ENCODE measurements at places on chromosomes 3 and 15. TPM values are rescaled to one million over a fixed set of nuclear protein-coding genes. Genes with fewer than 3 reads are reported as not detected.
A peak's percentile ranks its signal among the peaks of the same experiment; 100 is the strongest.

- H3K27me3 ChIP-seq = no peaks in the 10 kb centered on the region
- no peak for DNase-seq
- no peak overlapping the region for H3K27ac ChIP-seq
Observed at GRCh38 chr3:2525968-2526367, 427.3 kb downstream of the CNTN4 start.

- DNase-seq = no peak
- H3K4me1 ChIP-seq = no peaks in the 10 kb centered on the region
Observed at GRCh38 chr15:47339800-47340570, 377.3 kb upstream of the SEMA6D start.

- no peaks in the 10 kb centered on the region for H3K27me3 ChIP-seq
- DNase-seq = peak; percentile 56
- H3K4me3 ChIP-seq = no peak overlapping the region
- no peak overlapping the region for H3K27ac ChIP-seq
- no peaks in the 10 kb centered on the region for H3K36me3 ChIP-seq
- no peaks in the 10 kb centered on the region for H3K4me1 ChIP-seq
Observed at GRCh38 chr15:40487816-40488682, 17.3 kb downstream of the CHST14 start.

GRCh38 chr3:118244761-118245160, 789.9 kb downstream of the IGSF11 start:
- H3K4me3 ChIP-seq = no peak overlapping the region
- no peaks in the 10 kb centered on the region for H3K4me1 ChIP-seq
- DNase-seq = no peak
- no peaks in the 10 kb centered on the region for H3K27me3 ChIP-seq
- H3K27ac ChIP-seq = no peak overlapping the region

GRCh38 chr3:193297421-193297820, 56.4 kb downstream of the PLAAT1 start:
- no peak overlapping the region for H3K27ac ChIP-seq
- H3K4me1 ChIP-seq = no peaks in the 10 kb centered on the region
- peaks cover 2% of the 10 kb centered on the region for H3K27me3 ChIP-seq
- H3K4me3 ChIP-seq = no peak overlapping the region
- no peaks in the 10 kb centered on the region for H3K36me3 ChIP-seq

- H3K27ac ChIP-seq = no peak overlapping the region
- H3K4me3 ChIP-seq = no peak overlapping the region
- DNase-seq = no peak
- peaks cover 6% of the 10 kb centered on the region for H3K4me1 ChIP-seq
- no peaks in the 10 kb centered on the region for H3K36me3 ChIP-seq
- H3K27me3 ChIP-seq = no peaks in the 10 kb centered on the region
Observed at GRCh38 chr3:177060492-177060891, 136.8 kb downstream of the TBL1XR1 start.

DNA sequence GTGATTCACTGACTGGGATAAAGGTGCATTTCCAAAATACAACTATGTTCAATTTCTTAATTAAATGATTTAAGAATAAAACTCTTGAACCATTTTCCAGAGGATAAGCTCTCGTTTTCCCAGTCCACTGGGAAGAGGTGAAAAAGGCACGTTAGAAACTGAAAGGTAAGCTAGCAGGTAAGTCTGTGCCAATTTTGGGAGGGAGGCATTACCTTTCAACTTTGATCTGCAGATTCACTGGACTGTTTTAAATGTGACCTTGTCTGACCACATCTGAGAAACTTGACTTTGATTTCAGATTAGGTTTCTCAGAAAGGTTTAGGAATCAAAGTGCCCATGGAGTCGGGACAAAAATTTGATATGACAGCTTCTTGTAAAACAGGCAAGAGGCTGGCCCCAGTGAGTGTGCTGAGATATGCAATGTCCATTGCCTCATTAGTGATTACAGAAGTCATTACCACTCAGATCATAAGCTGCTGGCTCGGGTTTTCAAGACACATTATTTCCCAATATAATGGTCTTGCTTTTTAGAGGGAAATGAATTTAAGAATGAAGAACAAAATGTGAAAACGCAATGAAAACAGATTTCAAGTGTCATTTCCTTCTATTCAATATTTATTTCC, 118.8 kb downstream of the ADAMTS9 start:
- no peak for DNase-seq
- no peaks in the 10 kb centered on the region for H3K36me3 ChIP-seq
- no peak overlapping the region for H3K4me3 ChIP-seq
- H3K27ac ChIP-seq = no peak overlapping the region
- H3K4me1 ChIP-seq = no peaks in the 10 kb centered on the region

DNA sequence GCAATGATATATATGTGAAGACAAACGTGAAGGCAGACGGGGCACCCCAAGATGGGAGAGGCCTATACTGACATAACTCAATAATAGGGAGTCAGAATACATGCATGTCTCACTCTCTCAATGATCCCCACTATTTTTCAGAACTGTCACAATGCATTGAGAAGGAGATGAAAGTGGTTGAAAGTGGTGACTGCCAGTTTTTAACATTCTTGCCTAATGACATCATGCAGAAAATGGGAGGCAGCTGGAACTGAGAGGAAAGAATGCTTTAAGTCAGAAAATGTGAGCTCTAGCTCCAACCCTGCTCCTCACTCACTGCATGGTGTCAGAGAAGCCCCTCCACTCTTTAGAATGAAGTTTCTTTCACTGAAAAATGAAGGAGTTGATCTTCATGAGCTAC, 55.3 kb upstream of the P2RY1 start:
- no peak overlapping the region for H3K27ac ChIP-seq
- no peaks in the 10 kb centered on the region for H3K36me3 ChIP-seq
- DNase-seq = no peak
- no peak overlapping the region for H3K4me3 ChIP-seq
- no peaks in the 10 kb centered on the region for H3K4me1 ChIP-seq

DNA sequence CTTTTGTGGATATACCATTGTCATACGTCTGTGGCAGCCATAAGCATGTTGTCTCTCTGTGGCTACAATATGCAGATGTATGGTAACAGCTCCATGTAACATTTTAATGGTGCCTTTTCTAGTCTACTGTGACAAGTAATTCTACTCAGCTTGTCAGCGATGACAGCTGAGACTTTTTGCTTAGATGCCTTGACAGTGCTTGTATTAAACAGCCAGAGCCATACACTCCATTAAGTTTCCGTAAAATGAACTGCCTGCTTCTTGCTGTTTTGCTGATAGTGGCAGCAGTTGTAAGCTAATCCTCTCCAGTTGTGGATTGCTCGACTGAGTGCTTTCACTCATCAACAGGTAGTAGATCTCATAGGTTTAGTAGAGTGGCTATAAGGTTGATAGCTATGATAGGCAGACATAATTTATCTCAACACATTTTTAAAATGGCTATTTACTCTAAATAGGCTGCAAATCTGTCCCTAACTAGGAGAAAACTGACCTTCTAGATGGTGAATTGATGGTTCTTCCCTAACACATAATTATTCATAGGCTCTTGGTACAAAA, 260.2 kb upstream of the NAALADL2 start:
- no peaks in the 10 kb centered on the region for H3K36me3 ChIP-seq
- no peak for DNase-seq
- H3K4me1 ChIP-seq = no peaks in the 10 kb centered on the region
- H3K27me3 ChIP-seq = no peaks in the 10 kb centered on the region
- no peak overlapping the region for H3K27ac ChIP-seq
- no peak overlapping the region for H3K4me3 ChIP-seq

DNA sequence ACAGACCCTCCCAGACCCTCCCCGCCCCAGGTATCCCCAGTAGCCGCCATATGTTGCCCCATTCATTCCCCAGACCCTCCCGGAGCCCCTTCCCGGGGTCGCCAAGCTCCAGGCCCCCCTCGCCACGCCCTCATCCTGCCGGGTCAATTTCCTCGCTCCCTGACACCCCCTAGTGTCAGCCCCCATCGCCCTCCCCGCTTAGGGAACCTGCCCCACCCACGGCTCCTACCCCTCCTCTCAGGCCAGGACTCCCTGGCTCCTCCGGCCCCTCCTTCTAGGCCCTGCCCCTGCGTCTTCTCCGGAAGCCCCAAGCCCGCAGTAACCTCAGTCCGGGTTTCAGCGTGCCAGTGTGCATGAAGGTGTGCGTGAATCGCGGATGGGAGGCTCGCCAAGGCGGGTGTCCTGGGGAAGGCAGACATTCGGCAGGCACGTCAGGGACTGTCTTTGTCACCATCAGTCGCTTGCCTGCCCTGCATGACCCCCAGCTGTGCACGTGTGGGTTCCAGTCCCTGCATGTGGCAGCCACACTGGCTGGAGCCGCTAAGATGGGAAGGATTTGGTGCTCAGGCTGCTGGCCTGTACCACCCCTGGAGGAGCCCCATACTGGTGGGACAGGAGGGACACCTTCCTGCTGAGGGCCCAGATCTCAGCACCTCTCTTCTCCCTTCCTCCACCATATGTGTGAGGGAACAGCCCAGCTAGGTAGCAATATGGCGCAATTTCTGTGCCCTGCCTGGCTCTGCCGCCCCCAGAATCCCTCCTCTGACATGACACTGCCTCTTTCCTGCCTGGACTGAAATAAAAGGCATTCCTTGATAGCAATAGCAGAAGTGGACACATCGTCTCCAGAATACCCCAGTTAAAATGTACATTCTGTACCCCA, 693 bp downstream of the DISP2 start:
- no peak overlapping the region for H3K27ac ChIP-seq
- no peak overlapping the region for H3K4me3 ChIP-seq
- H3K4me1 ChIP-seq = no peaks in the 10 kb centered on the region
- no peak for DNase-seq
- no peaks in the 10 kb centered on the region for H3K36me3 ChIP-seq

- no peak for DNase-seq
- H3K27me3 ChIP-seq = no peaks in the 10 kb centered on the region
- H3K36me3 ChIP-seq = no peaks in the 10 kb centered on the region
- no peak overlapping the region for H3K4me3 ChIP-seq
- H3K4me1 ChIP-seq = peaks cover 6% of the 10 kb centered on the region
Observed at GRCh38 chr3:33430061-33430460, 10.1 kb downstream of the UBP1 start.

DNA sequence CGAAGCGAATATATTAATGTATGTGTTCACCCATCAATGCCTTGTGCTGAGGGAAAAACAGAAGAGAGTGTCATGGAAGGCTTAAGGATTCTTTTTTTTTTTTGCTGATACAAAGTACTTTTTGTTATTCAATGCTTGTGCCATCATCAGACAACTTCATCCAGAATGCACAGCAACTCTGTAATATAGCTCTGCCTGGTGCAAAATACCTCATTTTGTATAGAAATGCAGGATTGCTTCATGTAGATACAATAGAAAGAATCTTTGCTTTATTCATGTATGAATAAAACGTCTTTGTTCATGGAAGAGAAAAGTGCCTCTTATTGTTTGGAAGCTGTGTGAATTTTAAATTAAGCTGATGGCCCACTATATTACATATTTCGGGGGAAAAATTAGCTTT, 62.9 kb downstream of the SH3GL3 start:
- no peaks in the 10 kb centered on the region for H3K36me3 ChIP-seq
- H3K4me1 ChIP-seq = no peaks in the 10 kb centered on the region
- no peak for DNase-seq
- H3K27ac ChIP-seq = no peak overlapping the region

GRCh38 chr3:120450600-120451271, at the start of gene FSTL1:
Gene FSTL1, minus strand, starts transcription at chr3:120450992. Its CDS starts 246 bp downstream, at chr3:120450746.
- peaks cover 8% of the 10 kb centered on the region for H3K4me1 ChIP-seq
- peak; percentile 91 for DNase-seq
- H3K36me3 ChIP-seq = no peaks in the 10 kb centered on the region
- peak within 1 kb of the TSS; percentile 90 for H3K27ac ChIP-seq

GRCh38 chr3:67008388-67008787, 10.3 kb downstream of the KBTBD8 start:
- no peak for DNase-seq
- no peaks in the 10 kb centered on the region for H3K4me1 ChIP-seq
- no peaks in the 10 kb centered on the region for H3K36me3 ChIP-seq

DNA sequence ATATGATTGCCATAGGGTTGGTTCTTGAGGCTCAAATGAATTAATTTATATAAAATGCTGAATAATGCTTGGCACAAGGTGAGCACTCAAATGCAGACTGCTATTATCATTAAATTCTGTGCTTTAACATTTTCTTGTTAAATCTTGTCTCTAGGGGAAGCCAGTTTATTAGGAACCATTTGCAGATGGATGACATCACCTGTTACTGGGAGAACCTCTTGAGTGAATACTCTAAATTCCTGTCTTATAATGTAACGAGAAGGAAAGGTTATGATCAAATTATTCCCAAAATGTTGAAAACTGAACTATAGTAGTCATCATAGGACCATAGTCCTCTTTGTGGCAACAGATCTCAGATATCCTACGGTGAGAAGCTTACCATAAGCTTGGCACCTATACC, 6.2 kb upstream of the TIMMDC1 start:
- H3K27me3 ChIP-seq = no peaks in the 10 kb centered on the region
- no peak for DNase-seq
- H3K27ac ChIP-seq = no peak overlapping the region
- H3K36me3 ChIP-seq = no peaks in the 10 kb centered on the region

DNA sequence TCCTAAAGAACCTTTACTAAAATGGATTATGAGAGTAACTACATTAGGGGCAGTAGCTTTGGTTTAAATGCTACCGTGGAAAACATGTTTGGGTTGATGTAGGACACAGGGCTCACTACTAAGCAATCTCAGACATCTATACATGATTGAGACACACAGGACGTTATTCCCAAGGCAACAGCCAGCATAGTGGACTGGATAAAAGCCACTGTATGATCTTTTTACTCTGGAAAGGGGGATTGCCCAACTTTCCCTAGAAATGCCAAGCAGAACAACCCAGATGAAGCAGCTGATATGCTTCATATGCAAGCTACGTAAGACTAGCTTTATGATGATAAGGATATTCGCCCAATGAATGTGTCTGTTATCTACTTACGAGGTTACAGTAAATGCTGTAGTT, 144.6 kb downstream of the MYO9A start:
- H3K27ac ChIP-seq = no peak overlapping the region
- H3K4me1 ChIP-seq = no peaks in the 10 kb centered on the region
- no peak for DNase-seq
- H3K27me3 ChIP-seq = no peaks in the 10 kb centered on the region
- H3K4me3 ChIP-seq = no peak overlapping the region

GRCh38 chr15:31502541-31503229, 176.1 kb downstream of the KLF13 start:
- no peak for DNase-seq
- H3K4me1 ChIP-seq = no peaks in the 10 kb centered on the region
- H3K27me3 ChIP-seq = no peaks in the 10 kb centered on the region
- no peak overlapping the region for H3K27ac ChIP-seq

GRCh38 chr15:70643783-70644125, 119.6 kb downstream of the UACA start:
- no peak overlapping the region for H3K4me3 ChIP-seq
- H3K27ac ChIP-seq = no peak overlapping the region
- H3K27me3 ChIP-seq = no peaks in the 10 kb centered on the region
- no peaks in the 10 kb centered on the region for H3K36me3 ChIP-seq

HHATL gene
- 1.4 TPM for polyA plus RNA-seq

CHDH gene
- 0.56 TPM for polyA plus RNA-seq

MAP1A gene
- 5.2 TPM for polyA plus RNA-seq

PROS1 gene
- polyA plus RNA-seq = 40.5 TPM

Data from aorta (tissue), 5 donors.